G401 (cell line): ENCODE measurements at places on chromosomes 12 and 14. TPM values are rescaled to one million over a fixed set of nuclear protein-coding genes. Genes with fewer than 3 reads are reported as not detected.

The CD69 gene
- total RNA-seq: not detected in 2 replicates

The HOXC11 gene
- 2.1 and 2.3 TPM in 2 replicates for total RNA-seq

The RDH16 gene
- total RNA-seq: not detected in 2 replicates

The WASHC4 gene
- 21.9 and 77.3 TPM in 2 replicates for total RNA-seq

The A2ML1 gene
- total RNA-seq: not detected in 2 replicates

The NT5DC3 gene
- total RNA-seq: 4.9 and 7.6 TPM in 2 replicates

The ADCY4 gene
- not detected in 2 replicates for total RNA-seq

The GLIPR1L1 gene
- not detected in 2 replicates for total RNA-seq

The NPFF gene
- total RNA-seq: 10.7 TPM in 1 of 2 replicates, not detected in the other

The RERGL gene
- not detected in 2 replicates for total RNA-seq

The OAS2 gene
- total RNA-seq: not detected in 2 replicates

The MUCL1 gene
- not detected in 2 replicates for total RNA-seq

The MDGA2 gene
- not detected in 2 replicates for total RNA-seq

The ACSM4 gene
- not detected in 2 replicates for total RNA-seq

The DCP1B gene
- 17.4 and 20.6 TPM in 2 replicates for total RNA-seq

The GALNT16 gene
- 0.10 and 2.7 TPM in 2 replicates for total RNA-seq

The MANSC1 gene
- total RNA-seq: 1.6 and 1.7 TPM in 2 replicates

The ATG14 gene
- total RNA-seq: 8.7 and 9.1 TPM in 2 replicates

The MSRB3 gene
- 132 and 147 TPM in 2 replicates for total RNA-seq

The BATF gene
- not detected in 2 replicates for total RNA-seq

The PROX2 gene
- not detected in 2 replicates for total RNA-seq

The PLCZ1 gene
- not detected in 2 replicates for total RNA-seq

The CLEC1A gene
- total RNA-seq: not detected in 2 replicates

The GRIP1 gene
- total RNA-seq: 0.27 TPM in 1 of 2 replicates, not detected in the other

The LMNTD1 gene
- total RNA-seq: not detected in 2 replicates

The KRT86 gene
- total RNA-seq: not detected in 2 replicates
